Choroid plexus epithelial cell (primary cell): ENCODE measurements at places on chromosomes 6 and 20.

DNA sequence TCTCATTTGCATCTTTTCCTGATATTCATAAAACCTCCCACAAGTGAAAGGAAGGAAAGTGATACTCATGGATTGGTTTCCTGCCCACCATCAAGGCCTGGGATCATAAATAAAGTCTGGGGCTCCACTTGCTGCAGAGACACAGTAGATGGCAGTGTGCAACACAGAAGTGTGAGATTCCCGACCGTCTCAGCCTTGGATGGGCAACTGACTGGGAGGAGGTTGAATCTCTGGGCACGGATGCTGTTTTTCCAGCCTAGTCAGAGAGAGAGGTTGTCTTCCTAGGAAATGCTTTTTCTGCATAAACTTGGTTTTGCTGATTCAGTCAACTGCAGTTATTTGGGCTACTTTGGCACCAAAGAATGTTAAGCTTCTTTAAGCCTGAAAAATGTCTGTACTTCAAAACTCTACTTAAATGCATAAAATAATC is 9.9 kb upstream of the RFPL4B start:
- peak; percentile 89 for DNase-seq

DNA sequence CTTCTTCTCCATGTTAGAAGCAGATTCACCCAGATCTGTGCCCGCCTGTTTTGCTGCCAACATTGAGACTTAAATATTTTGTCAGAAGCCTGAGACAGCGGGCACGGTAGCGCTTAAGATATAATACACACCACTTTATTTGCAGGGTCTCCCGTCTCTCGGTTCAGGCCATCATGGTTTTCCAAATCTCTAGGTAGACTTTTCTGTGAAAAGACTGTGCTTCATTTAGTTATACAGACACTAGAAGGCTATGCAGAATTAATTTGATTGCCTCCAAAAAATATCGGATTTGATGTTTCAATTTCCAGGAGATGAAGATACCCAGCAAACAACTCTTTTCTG is 598 bp downstream of the TBP start:
- DNase-seq = no peak

- no peak for DNase-seq
These were observed 6.8 kb downstream of the SNRPB start for GRCh38 chr20:2463616-2464365.

- peak; percentile 4 for DNase-seq
These were observed 133.2 kb downstream of the PHACTR1 start for GRCh38 chr6:12849809-12850198.

DNA sequence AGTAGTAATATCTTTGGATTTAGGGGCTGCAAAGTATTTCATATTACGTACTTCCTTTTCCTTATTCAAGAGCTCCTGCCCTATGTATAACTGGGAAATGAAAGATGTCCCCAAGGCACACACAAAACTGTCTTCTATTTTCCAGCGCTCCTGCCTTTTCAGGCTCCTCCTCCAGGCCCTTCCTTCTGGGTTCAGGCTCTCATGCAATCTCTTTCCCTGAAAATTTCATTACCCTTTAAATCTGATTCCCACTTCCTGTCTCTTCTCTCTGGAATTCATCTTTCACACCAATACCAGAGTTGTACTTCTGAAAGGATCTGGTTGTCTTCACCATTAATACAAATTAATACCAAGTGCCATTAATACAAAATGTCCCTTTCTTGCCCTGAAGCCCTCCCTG is 181.6 kb downstream of the UTRN start:
- no peak for DNase-seq
